Epithelial cell of umbilical artery (primary cell): ENCODE measurements at places on chromosomes 6 and 20. TPM values are rescaled to one million over a fixed set of nuclear protein-coding genes. Genes with fewer than 3 reads are reported as not detected.

The NNAT gene
- under 0.01 TPM in 1 of 2 replicates, not detected in the other for total RNA-seq

The TAP2 gene
- 5.8 and 25.1 TPM in 2 replicates for total RNA-seq

The TUBB2B gene
- 3.6 and 5.2 TPM in 2 replicates for total RNA-seq

The RAET1G gene
- 0.30 TPM in 1 of 2 replicates, not detected in the other for total RNA-seq

The MOG gene
- not detected in 2 replicates for total RNA-seq

The PTCRA gene
- total RNA-seq, result not detected in 2 replicates

The MEI4 gene
- total RNA-seq, result not detected in 2 replicates

The ZC3H12D gene
- not detected in 2 replicates for total RNA-seq

The CST2 gene
- total RNA-seq, result not detected in 2 replicates

The OXT gene
- not detected in 2 replicates for total RNA-seq

The CST4 gene
- total RNA-seq, result not detected in 2 replicates

The DLGAP4 gene
- 7.0 and 8.1 TPM in 2 replicates for total RNA-seq

The C6orf132 gene
- total RNA-seq, result under 0.01 TPM in 1 of 2 replicates, not detected in the other

The NKX2-2 gene
- not detected in 2 replicates for total RNA-seq

The TMEM151B gene
- total RNA-seq, result under 0.01 TPM in 1 of 2 replicates, not detected in the other

The ID4 gene
- under 0.01 TPM in 1 of 2 replicates, not detected in the other for total RNA-seq

The OR10C1 gene
- not detected in 2 replicates for total RNA-seq

The SIRPB1 gene
- 0.32 TPM in 1 of 2 replicates, not detected in the other for total RNA-seq

The TRIM15 gene
- not detected in 2 replicates for total RNA-seq

The C20orf144 gene
- total RNA-seq, result 0.32 TPM in 1 of 2 replicates, not detected in the other

The DYNLT2 gene
- total RNA-seq, result 0.61 and 0.97 TPM in 2 replicates

The VGLL2 gene
- total RNA-seq, result not detected in 2 replicates

The ABHD16A gene
- total RNA-seq, result 41.3 and 51.1 TPM in 2 replicates

The ADGRF4 gene
- under 0.01 TPM in 1 of 2 replicates, not detected in the other for total RNA-seq

The ANKEF1 gene
- 1.2 and 1.6 TPM in 2 replicates for total RNA-seq

The ACTL10 gene
- total RNA-seq, result 3.6 and 4.0 TPM in 2 replicates
